ENCODE measurements at places on chromosomes 12 and 14.

GRCh38 chr12:22340143-22340542, 5.6 kb upstream of the ST8SIA1 start:
- no peak for DNase-seq

GRCh38 chr12:47870175-47870781, 34.5 kb downstream of the VDR start:
- DNase-seq: peak; percentile 35

DNA sequence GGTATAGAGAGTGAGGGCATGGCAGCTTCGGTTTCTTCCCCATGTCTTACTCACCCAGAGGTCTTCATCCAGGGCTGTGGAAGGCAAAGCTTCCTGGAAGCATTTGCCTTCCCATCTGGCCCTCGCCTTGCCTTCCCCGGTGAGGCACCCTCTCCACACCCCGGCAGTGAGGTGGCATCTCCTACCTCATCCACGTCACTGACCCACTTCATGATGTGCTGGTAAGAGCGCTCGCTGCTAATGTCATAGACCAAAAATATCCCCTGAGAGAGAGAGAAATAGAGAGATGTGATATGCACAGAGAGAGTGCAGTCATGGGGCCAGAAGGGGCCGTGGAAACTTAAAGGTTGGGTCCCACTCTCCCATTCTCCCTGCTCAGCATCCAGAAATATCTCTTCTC, 8.3 kb upstream of the GPX2 start:
- no peak for DNase-seq

DNA sequence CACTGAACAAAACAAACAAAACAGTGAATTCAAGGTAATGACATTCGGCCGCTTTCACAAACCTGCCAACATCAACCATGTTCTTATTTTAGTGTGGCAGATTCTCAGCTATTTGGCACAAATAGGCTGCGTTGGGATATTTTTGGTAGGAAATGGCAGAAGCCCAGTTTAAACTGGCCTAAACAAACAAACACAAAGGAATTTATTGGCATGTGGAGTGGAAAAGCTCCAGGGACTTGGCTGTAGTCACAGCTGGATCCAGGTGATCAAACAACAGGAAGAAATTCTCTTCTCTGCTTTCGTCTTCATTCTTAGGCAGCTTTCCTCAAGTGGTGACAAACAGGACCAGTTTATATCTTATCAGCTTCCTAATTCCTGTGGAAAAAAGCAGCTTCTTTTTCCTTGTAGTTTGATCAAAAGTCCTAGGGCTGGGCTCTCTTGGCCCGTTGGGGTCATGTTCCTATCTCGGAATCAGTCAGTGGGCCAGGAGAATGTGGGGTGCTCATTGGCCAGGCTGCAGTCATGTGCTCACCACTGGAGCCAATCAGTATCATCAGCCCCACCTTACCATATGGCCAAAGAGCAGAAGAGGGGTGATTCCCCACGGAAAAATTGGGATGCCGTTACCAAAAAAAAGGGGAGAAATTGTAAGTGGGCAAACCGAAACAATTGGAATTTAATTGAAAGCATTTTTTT, 22.6 kb downstream of the C12orf75 start:
- no peak for DNase-seq

DNA sequence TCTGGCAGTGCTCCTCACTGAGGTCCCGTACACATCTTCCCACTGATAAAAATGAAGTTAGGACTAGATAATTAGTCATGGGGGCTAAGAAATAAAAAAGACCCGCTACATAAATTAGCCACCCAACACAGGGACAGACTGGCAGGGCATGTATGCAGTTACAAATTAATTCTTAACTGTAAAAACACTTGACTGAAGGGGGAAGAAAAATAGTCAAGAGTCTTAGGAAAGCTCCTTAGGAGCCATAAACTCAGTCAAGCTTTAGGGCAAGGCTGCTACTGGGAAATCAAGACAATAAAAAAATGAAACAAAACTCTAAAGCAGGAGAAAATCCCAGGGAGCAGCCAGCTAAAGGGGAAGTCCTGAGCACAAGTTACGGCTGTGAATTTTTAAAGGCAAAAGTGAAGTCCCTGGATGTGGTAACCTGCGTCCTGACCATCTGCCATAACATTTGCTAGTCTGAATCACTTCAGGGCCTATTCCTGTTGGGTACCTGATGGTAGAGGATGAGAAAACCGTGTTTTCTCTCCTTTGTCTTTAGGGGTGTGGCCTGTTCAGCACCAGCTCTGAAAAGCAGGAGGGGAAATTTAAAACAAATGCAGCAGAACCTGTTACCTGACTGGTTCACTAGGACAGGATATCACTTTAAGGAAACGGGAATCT, 7.5 kb upstream of the NPFF start:
- DNase-seq: no peak

GRCh38 chr14:91146661-91147060, 32.8 kb downstream of the DGLUCY start:
- DNase-seq: no peak

- no peak for DNase-seq
Observed at GRCh38 chr12:52137746-52138145, 54.1 kb downstream of the KRT80 start.

GRCh38 chr12:67586951-67587350, 61.6 kb upstream of the DYRK2 start:
- DNase-seq: no peak

- no peak for DNase-seq
Observed at GRCh38 chr14:94677747-94678146, 65.6 kb downstream of the SERPINA3 start.

DNA sequence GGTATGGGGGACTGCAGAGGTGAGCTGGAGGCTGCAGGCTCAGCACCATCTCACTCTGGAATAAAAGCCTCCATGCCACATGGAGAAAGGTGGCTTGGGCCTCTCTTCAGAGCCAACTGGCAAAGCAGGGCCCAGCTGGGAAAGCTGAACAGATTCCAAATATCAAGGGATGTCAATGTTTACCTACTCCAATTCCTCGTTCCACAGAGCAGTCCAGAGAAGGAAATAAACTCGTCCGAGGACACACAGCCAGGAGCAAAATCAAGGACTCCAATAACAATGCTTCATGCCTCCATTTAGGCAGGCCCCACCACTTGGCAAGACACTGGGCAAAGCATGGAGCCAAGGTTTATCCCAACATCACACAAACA, 36.3 kb upstream of the PNMA1 start:
- no peak for DNase-seq

DNA sequence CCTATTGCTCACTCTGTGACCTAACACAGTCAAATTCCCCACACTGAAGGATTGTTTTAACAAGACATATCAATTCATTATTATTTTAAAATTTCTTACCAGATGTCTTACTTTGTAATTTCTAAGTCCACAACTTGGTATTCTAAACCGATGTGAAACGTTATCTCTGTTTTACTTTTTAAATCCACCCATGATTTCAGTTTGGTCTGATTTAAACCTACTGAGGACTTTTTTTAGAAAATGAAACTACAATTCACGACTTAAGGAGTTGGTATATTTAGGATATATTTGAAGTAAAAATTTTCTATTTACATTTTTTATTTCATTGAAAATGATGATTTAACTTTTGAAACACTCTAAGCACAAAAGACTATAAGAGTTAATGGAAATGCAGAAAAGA, 35.1 kb upstream of the GRIP1 start:
- no peak for DNase-seq

DNA sequence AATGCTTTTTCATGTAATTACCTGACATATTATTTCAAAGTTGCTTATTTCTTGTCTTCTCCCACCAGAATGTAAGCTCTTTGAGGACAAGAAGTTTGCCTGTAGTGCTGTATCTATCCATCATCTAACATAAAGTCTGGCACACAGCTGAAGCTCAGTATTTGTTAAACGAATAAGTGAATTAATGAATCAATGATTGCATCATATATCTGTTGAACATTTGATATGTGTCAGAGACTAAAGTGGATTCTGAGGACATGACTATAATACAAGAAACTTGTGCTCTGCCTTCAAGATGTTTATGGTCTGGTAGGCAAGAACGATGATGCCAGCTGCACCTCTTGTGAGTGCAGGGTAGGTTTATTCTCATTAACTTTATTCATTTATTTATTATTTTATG, 115.4 kb upstream of the SCAF11 start:
- no peak for DNase-seq

GRCh38 chr12:72207486-72208409, 64.4 kb upstream of the TRHDE start:
- no peak for DNase-seq

DNA sequence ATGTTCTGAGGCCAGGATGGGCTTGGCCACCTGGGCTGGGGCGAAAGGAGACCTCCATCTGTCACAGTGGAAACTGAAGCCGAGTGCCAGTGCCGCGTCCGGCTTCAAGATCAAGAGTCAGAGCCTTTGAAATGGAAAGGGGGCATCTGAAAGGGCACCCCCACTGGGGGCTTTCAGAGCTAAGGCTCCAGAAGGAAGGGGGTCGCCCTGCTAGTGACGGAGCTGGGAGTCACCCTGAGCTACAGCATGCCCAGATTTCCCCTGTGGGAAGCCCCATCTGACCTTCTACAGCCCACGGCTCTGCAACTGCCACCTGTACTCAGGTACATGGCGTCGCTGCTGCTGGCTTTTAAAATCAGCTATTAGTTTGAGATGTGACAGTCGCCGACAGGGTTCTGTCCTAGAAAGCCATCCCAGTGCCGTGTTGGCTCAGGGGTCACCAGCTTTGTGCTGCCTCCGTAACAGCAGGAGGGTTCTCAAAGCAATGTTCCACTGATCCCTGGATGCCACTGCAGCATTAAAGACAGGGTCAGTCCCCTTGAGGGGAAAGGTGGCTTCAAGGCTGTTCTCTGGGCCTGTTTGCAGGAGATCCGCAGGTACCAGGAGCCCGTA, 31.5 kb downstream of the CCNK start:
- DNase-seq: no peak

DNA sequence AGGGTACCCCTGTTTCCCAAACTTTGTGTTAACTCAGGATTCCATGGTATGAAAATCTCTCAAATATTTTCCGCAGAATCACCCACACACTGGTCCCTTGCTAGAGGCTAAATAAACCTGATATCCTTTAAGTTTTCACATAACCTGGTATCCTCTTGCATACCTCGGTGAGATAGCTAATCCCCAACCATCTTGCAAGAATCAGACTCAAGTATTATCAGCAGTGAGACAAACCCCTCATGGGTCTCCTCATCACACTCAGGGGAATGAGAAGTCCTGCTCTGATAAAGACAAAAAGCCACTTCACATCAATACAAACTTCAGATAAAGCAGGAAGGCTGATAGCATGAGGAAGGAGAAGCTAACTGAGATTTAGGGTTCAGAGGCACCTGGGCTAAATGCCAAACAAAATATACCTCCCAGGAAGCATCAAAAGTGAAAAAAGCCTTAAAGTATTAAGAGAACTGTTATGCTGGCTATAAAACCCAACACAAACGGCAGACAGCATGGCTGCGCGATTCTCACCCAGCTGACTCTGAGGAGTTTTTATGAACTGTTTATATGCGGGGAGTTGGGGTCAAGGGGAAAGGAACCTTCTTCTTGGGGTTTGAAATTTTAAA, 96.5 kb downstream of the FOXN3 start:
- DNase-seq: no peak

- DNase-seq: no peak
Observed at GRCh38 chr14:67410313-67410712, 1.7 kb downstream of the PLEK2 start.

- no peak for DNase-seq
Observed at GRCh38 chr14:66650491-66650911, 142.6 kb downstream of the GPHN start.

DNA sequence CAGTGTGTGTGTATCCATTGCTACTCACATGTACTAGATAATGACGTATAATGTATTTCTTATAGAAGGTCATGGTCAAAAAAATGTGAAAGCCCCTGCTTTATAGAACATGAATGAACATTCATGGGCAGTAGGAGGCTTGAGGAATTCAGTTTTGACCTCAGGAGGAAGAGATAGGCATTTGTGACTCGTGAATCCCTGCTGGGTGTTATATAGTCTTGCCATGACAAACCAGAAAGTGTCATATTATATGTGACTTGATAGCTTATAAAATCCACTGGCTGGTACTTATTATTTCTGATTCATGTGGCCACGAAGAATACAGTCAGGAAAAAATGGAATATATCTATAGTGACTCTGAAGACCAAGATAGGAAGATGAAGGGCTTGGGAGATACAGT, 287.6 kb downstream of the CEP128 start:
- DNase-seq: no peak

DNA sequence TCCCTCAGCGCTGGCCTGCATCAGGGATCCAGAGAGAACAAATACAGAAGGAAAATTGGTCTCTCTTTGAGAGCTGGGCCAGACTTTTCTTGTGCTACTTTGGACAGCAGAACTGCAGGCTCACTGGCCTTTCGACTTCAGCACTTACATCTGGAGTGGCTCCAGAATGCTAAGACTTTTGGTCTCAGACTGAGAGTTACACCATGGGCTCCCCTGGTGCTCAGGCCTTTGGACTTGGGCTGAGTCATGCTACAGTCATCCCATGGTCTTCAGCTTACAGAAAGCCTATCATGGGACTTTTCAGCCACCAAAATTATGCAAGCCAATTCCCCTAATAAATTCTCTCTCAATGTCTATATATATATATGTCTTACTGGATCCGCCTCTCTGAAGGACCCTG, 9.0 kb upstream of the CD163 start:
- DNase-seq: peak; percentile 73

- DNase-seq: no peak
Observed at GRCh38 chr12:120862664-120863063, 41.5 kb downstream of the SPPL3 start.

DNA sequence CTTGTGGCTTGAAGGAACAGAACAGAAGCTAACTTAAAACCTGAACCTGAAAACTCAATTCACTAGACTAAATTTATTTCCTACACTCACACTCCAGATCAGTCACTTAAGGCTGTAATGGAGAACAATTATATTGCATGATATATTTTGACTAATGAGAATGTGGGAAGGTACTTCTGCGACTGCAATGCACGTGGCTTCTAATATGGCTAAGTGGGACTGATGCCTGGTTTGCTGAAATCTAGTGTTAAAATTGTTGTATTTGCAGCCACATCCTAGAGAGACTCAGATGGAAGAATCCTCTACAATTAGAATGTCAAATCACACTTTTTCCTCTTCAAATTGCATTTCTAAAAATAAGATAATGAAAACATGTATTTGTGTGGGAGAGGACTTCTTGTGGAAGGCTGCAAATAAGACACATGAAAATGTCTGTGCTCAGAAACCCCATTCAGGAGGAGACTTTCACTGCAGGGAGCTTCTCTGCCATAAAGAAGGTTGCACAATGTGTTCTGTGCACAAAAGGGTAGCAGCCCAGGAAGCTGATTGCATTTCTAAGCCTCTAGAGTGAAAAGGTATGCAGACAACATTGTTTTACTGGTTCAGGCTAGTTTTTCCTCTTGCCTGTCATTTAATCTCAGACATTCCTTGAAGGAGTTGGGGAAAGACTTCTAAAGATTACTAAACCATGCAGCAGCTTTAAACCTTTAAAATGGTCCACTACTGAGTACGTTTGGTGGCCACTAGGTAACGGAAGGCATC, 224.3 kb downstream of the NEDD1 start:
- DNase-seq: peak; percentile 92

- DNase-seq: no peak
Observed at GRCh38 chr12:97801471-97802059, 339.0 kb downstream of the RMST start.

GRCh38 chr12:132924356-132924755, 31.8 kb downstream of the ZNF605 start:
- DNase-seq: no peak
